Effector memory CD4-positive, alpha-beta T cell (primary cell): ENCODE measurements at places on chromosomes 5 and 9.

- DNase-seq, result no peak
Observed at GRCh38 chr9:122340161-122340560, 30.7 kb upstream of the PTGS1 start.

DNA sequence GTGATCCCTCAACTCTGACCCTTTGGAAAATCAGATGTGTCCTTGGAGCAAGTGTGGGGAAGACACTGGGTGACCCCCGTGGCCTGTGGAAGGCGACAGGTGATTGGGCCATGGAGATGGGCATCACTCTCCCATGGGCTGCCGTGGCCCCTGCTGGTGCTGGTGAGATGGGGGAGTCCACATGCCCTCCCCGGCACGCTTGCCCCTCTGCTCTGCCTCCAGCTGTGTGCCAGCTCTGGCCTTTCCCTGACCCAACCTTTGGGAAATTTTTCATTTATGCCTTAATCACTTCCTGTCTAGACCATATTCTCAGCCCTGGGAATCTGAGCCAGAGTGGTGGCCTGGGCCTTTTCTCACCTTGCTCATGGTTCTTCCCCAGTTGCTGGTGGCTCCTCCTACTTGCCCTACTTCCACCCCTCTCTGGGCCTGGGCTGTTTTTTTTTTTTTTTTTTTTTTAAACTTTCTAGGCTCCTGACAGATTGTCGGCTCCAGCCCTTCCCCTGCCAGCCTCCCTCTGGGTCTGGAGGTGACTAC lies 56.6 kb downstream of the RGS3 start:
- DNase-seq, result peak; percentile 68

DNA sequence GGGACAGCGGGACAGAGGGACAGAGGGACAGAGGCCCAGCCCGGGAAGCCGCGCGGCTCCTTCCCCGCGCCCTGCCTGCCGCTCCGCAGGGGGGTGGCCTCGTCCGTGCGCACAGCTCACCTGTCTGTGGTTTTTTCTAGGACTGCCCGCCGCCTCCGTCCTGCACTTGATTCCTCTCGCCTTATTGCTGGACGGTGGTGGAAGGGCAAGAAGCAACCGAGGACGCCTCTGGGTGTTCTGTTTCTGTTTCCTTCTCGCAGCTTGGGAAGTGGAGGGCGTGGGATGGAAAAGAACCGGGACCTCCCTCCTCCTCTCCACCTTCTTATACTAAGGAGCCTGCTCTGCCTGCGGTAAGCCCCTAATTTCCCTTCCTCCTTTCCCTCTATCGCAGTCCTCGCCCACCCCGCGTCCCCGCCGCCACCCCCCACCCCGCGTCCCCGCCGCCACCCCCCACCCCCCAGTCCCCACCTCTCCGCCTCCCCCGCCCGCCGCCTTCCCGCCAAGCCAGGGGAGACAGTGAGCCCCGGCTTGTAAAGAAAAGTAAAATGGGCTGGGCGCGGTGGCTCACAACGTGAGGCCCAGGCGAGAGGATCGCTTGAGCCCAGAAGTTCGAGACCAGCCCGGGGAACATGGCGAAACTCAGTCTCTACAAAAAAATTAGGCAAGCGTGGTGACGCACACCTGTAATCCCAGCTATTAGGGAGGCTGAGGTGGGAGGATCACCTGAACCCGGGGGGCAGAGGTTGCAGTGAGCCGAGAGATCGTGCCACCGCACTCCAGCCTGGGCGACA lies 9.6 kb upstream of the FLT4 start:
- no peak for DNase-seq

- no peak for DNase-seq
Observed at GRCh38 chr5:5154733-5155132, 14.6 kb downstream of the ADAMTS16 start.

- DNase-seq, result no peak
Observed at GRCh38 chr9:120574473-120574872, 5.5 kb downstream of the CDK5RAP2 start.

DNA sequence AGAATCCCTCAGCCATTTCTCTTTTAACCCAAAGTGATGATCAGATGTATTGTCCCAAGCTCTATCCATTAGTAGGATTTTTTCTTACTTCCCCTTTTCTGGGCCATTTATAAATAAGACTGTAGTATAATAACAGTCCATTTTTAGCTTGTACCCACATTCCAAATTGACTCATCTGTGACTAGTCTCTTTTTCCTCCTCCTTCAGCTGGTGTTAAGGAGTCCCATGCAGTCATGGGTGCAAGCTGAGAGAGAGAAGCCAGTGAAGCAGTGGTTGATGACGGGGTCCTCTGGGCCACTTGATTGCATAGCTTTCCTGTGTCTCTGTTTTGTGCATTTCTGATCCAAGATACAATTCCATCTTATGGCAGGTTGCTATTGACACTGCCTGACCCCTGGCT lies 476.0 kb upstream of the CD180 start:
- no peak for DNase-seq

GRCh38 chr9:95460518-95461164 lies 56.1 kb downstream of the PTCH1 start:
- DNase-seq, result no peak

- DNase-seq, result no peak
Observed at GRCh38 chr5:62283005-62283404, 23.0 kb upstream of the KIF2A start.

- DNase-seq, result no peak
Observed at GRCh38 chr5:135454946-135455345, 2.8 kb upstream of the TIFAB start.

DNA sequence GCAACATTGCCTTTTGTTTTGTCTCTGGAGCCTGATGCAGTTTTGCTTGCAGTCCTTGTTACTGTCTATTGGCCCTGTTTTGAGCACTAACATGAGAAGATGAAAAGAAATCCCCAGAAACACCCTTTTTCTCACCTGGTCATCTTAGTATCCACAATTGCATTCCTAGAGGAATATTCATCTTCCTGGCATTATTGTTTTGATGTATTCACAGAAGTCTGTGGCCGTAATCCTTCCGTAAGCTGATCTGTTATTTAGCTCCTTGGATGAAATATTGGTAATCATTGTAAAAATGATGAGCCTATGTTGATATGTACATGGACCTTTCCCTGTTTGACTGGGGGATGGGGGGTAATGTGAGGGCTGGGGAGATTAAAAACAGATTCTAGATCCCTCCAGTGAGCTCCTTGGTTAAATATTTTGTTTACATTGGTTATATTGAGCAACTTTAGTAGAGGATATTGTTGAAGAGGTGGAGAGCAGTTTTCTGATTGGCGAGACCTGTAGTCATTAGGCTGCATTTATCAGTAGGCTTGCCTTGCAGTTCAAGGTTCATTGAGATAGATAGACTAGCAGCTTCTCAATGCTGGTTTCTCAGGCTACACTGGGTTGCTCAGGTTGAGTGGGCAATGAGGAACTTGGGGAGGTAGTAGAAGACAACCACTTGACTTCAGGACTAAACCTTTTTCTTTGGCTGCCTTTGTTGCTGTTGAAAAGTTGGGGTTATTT lies 117.5 kb downstream of the MACIR start:
- DNase-seq, result no peak

DNA sequence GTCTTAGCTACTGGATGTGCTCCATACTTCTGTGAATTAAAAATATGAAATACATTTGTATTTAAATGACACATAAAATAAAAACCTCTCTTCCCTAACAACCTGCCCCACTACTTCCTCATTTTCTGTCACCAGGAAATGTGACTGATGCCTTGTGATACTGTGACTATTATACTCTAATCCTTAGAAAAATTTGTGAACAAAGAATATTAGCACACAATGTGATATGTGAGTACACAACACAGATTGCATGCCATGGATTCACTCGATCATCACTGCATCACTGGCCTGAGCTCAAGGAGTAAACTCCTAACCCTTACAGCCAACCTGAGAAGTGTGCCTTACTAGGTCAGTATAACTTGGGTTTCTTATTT lies 281.0 kb downstream of the EFNA5 start:
- no peak for DNase-seq

DNA sequence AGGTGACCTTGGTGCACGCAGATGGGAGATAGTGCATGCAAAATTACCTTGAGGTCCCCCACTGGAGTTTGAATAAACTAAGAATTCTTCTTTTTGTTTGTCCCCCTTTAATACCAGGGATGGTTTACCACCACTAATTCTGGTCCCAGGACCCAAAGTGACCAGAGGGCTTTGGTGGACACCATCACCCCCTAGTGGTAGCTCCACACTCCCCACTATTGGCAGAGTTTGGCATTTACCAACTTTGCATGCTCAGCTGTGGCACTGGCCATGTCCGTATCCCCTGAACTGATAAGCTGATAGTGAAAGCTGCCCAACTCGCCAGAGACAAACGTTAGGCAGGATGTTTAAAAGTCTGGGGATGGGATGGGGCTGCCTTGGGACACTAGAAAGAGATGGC lies 3.3 kb downstream of the ASTN2 start:
- DNase-seq, result no peak

DNA sequence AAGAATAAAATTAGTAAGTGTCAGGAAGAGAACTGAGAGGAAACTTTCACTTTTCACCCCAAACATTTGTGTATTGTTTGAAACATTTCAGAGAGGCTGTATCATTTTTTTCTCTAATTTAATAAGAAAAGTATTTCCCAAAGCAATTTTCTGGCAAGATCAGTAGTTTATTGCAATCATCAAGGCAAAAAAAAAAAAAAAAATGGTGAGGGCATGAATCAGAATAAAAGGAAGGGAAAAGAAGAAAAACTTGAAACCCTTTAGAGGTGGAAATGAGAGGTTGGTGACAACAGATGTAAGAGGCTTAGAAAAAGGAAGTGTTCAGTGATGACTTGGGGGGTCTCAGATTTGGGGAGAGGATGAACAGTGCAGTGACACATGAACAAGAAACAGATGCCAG lies 13.3 kb downstream of the SHC3 start:
- no peak for DNase-seq

GRCh38 chr5:110785356-110785755 lies 46.5 kb downstream of the SLC25A46 start:
- no peak for DNase-seq

- no peak for DNase-seq
Observed at GRCh38 chr5:56264417-56265025, 31.4 kb upstream of the ANKRD55 start.

DNA sequence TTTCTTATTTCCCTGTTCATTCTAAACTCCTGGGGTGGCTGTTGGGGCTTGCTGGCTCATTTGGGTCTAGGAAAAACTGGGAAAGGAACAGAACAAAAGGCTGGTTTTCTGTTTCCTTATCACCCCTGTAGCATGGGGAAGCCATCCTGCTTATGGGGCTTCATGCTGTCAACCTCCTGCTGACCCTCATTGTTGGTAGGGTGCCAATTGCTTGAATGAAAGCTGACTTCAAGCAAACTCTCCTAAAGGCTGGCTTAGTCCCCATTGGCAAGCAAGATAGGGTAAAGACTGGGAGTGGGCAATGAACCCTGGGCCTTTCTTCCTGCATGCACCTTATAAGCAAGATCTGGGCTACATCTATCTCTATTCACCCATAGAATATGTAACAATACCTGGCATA lies 511.6 kb downstream of the DMAC1 start:
- DNase-seq, result no peak

DNA sequence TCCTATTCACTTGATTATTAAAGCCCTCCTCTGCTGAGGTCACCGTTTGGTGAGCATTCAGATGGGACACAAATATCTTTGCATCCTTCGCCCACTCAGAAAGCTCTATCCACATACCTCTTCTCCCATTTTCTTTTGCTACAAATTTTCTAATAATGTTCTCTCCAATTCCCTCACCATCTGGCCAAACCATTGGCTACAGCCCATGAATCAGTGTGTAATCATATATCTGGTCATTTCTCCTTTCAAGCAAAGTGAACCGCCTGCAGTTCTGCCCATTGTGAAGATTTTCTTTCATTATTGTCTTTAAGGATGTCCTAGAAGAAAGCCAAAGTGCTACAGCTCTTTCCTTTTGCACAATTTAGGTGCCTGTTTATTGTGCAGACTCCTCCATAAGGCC lies 54.2 kb upstream of the DAPK1 start:
- no peak for DNase-seq

DNA sequence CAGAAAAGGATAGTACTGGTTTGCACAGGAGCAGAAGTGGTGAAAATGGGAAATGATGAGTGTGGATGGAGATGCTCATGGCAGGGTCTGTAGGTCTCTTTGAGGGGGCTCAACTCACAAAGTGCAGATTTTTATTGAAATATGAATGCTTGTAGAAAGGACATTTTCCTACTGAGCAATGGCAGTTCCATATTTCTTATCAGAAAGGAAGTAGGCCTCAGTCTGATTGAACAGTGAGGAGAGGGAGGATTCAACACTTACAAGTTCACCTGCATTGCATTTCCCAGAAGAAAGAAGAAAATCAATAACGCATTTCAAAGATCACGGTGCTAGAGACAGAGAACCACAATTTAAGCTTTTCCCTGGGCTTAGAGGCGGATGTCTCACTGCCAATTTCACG lies 49.2 kb downstream of the ANXA2R start:
- no peak for DNase-seq

DNA sequence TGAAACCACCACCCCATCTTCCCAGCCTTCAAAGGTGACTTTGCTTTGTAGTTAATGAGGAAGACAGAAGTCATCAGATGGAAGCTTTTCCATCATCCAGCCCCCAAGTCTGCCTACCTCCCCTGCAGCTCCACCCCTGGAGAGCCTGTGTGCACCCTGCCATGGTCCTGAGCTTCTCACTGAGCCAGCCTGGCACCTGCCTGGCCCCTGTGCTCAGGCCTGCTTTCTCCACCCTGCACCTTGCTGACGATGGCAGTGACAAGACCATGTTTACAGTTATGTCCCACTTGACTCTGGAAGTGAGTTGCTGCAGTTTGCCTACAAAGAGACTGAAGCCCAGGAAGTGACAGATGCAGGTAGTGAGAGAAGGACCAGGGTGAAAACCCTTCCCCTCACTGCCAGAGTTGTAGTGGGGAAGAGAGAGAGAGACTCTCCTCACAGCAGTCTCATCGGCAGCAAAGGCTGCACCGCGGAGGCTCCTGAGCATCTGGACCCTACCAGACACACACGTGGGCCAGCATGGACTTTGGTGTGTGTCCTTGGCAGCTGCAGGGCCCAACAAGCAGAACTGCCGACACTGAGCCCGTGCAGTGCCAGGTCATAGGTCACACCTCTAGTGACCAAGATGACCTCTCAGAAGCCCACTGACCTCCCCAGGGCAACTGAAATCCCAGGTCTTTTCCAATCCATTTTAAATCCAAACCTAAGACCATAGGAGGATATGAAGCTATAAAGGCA lies 107.1 kb downstream of the CACNA1B start:
- DNase-seq, result no peak

- no peak for DNase-seq
Observed at GRCh38 chr9:114130624-114131277, 24.6 kb upstream of the COL27A1 start.

GRCh38 chr9:124386201-124386600 lies 29.0 kb downstream of the PSMB7 start:
- no peak for DNase-seq

DNA sequence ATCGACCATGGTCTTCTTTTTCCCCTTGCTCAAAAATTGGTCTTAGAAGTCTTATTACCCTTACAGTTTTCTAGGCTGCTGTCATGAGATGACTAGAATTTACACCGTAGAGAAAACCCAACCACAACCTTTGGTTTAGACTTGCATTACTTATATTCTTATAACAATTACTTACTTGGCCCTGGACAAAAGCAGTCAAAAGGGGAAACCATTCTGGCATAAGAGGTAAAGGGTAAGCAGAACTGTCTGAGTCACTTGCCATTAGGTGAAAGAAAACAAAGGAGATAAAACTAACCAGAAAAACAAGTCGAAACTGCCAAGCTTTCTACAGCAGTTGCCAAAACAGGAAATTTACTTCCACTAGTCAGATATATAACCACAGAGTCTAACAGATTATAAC lies 17.9 kb downstream of the TMEM245 start:
- no peak for DNase-seq

GRCh38 chr9:77518688-77519087 lies 129.4 kb downstream of the GNA14 start:
- DNase-seq, result no peak

GRCh38 chr5:142811866-142812557 lies 41.8 kb downstream of the ARHGAP26 start:
- no peak for DNase-seq
